ENCODE measurements at places on chromosomes 12 and 14. TPM values are rescaled to one million over a fixed set of nuclear protein-coding genes. Genes with fewer than 3 reads are reported as not detected.

Gene CLEC14A
- total RNA-seq, result not detected

Gene GPR68
- not detected for total RNA-seq

Gene FOS
- total RNA-seq, result 4.5 TPM

Gene CCDC198
- 6.7 TPM for total RNA-seq

Gene SYT1
- total RNA-seq, result 0.74 TPM

Gene PARP11
- total RNA-seq, result 13.1 TPM

Gene ST8SIA1
- not detected for total RNA-seq

Gene FZD10
- not detected for total RNA-seq

Gene KLRG1
- total RNA-seq, result 4.2 TPM

Gene KERA
- not detected for total RNA-seq

Gene RNASE1
- not detected for total RNA-seq

Gene NFE2
- not detected for total RNA-seq

Gene SPIC
- not detected for total RNA-seq

DNA sequence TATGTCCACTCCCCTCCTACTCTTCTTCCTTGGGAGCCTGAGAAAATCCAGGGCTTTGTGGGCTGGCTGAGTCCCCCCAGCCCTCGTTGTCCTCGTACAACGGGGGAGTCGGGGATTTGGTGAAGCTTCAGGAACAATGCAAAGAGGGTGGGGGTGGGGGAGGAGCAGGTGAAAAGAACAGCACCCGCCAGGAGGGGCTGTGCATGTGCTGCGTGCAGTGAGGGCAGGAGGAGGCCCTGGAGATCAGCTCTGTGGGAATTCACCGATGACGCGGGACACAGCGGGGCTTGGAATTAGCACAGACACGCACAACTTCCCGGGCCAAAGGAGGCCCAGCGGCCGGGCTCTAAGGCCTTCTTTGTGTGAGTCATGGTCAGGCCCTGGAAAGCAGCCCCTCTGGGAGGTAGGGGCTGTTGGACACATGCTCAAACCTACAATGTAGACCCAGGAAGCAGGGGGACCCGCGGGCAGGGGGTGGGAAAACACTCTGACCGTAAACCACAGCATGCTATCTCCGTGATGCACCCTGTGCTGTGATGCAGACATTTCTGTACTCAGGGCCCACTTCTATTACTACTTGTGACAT lies 32.8 kb downstream of the RBM19 start:
- DNase-seq, result no peak

GRCh38 chr12:10941916-10942607 lies 3.0 kb upstream of the TAS2R14 start:
- peak; percentile 71 for DNase-seq

- DNase-seq, result no peak
Measured at GRCh38 chr12:84046859-84047258, 865.7 kb downstream of the SLC6A15 start.

DNA sequence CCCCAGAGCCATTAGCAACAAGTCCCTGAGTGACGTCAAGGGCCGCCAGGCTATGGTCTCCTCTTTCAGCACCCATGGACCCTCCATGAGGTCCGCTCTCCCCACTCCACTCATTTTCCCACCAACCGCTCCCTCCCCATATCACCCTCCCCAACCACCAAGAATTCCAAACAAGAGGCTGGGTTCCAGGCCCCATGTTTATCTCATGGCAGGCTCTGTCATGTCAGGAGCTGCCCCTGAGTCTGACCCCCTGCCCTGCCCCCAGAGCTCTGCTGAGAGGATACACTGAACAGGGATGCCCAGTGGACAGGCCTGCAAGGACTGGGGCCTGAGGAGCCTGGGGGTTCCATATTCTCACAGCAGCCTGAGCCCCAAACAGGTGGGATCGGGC lies 21.6 kb upstream of the SMUG1 start:
- no peak for DNase-seq

DNA sequence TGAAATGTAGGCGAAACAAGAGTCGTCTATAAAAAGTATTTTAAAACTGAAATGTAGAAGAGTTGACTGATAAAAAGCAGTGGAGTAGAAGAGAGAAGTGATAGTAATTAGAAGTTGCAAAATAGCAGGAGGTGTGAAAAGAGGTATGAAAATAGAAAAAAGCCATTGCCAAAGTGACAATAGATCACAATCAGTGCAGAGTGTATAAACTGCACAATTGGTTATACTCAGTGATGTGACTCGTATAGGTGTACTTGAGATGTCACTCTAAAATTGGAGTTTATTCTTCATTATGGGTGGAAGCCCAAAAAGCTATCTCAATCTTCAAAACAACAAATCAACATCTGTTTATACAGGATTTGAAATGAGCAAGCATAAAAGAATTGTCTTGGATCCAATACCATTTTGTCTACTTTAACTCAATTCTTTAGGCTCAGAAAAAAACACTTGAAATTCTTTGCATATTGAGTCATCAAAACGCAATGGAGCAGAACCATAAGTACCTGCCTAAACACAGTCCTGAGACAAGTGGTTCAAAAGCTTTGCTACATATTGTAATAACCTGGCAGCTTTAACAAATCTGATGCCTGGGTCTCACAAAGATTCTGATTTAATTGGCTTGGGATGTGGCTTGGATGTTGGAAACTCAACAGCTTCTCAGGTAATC lies 8.8 kb downstream of the IKBIP start:
- peak; percentile 61 for DNase-seq

- no peak for DNase-seq
Measured at GRCh38 chr14:32588448-32589320, 259.6 kb downstream of the AKAP6 start.

DNA sequence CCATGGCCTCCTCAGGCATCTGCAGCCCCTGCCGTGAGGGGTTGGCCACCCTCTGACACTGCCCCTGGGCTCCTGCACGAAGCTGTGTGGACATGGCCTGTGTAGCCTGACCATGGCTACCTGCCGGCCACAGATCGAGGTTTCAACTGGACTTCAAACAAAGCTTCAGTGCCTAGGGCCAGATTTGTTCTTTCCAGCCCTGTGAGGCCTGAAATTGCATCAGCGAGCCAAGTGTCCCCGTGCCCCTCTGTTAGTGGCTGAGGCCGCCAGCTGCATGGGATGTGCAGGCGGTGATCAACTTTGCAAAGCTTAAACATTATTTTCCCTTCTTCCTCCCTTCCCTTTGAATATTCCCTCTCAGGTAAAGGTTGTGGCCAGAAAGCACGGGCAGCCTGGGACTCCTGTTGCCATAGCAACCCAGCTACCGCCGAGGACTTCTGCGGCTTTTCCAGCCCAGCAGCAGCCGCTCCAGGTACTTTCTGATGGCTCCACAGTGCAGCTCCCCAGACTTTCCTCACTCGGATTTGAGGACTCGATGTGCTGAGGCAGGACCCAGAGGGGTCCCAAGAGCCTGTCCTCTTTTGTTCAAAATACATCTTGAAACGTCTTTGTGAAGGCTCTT lies 35.8 kb downstream of the DDX51 start:
- DNase-seq, result no peak

DNA sequence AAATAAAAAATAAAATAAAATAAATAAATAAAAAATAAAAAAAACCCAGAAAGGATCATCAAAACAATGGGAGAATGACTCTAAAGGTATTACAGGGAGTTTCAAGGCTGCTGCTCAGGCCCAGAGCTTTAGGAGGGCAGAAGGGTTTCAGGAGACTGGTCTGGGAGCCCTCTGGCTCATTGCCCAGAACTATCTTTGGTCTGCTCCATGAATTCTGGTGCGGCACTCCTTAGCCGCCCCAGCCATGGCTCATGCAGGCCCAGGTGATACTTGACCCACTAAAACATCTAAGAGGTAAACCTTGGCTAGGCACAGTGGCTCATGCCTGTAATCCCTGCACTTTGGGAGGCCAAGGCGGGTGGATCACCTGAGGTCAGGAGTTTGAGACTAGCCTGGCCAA lies 14.7 kb upstream of the TMED10 start:
- no peak for DNase-seq

GRCh38 chr12:112833267-112833666 lies 41.7 kb downstream of the RPH3A start:
- no peak for DNase-seq

DNA sequence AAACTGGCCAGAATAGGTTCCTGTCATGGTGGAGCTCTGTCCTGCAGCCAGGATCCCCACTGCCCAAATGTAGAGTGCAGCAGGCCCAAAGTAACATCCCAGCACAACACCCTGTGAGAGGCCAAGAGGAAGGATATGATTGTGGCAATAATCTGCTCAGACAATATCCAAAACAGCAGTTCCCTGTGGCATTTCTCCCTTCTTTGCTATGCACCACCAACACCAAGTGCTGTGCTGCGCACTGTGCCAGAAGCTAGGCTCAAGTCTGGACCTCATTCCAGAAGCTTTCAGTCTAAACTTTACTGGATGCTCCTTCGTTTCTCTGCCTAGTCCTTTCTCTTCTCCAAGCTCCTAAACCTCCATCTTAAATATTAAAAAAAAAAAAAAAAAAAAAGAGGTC lies 33.4 kb downstream of the SLC11A2 start:
- DNase-seq, result no peak

GRCh38 chr12:52335598-52336262 lies 14.5 kb upstream of the KRT83 start:
- peak; percentile 34 for DNase-seq

GRCh38 chr12:12551115-12551514 lies 11.5 kb downstream of the DUSP16 start:
- peak; percentile 43 for DNase-seq

DNA sequence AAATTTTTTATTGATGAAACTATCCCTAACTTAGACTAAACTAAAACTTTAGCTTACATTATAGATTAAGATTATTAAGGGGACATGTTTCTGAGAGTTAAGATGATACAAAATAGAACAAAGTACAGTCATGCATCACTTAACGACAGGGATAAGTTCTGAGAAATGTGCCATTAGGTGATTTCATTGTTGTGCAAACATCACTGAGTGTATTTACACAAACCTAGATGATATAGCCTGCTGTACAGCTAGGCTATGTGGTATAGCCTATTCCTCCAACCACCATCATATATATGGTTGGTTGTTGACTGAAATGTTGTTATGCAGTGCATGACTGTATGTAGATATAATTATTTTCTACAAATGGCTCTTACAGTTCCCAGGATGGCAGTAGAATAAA lies 46.5 kb downstream of the ATP6V1D start:
- DNase-seq, result no peak

DNA sequence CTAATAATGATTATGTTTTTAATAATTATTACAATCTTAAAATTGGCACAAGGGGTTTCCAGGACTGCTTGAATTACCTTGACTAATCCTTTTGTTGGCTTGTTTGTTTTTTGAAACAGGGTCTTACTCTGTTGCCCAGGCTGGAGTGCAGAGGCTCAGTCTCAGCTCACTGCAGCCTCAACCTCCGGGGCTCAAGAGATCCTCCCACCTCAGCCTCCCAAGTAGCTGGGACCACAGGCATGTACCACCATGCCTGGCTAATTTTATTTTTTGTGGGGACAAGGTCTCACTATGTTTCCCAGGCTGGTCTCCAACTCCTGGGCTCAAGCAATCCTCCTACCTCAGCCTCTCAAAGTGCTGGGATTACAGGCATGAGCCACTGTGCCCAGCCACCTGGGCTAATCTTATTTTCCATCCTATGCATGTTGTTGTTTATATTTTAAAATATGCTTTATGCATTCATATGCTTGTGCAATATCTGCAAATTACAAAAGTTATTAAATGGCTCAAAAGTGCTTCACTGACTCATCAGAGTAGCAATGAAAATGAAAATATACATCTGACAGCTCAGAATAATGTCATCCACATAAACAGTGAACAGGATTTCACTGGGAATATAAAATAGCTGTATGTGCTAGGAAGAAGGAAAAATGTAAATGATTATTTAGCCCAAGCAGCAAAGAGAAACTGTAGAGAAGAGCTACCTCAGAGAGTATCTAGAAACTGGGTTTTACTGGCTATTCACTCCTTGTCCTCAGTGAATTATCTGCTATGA lies 24.8 kb upstream of the PLEKHG6 start:
- no peak for DNase-seq

- DNase-seq, result peak; percentile 70
Measured at GRCh38 chr14:63852817-63853731, at the start of gene SYNE2. Gene SYNE2, plus strand, starts transcription at chr14:63853004. Its CDS starts 56,145 bp downstream, at chr14:63909149.

- no peak for DNase-seq
Measured at GRCh38 chr12:100326208-100326607, 30.7 kb upstream of the SLC17A8 start.

GRCh38 chr14:102252834-102253801 lies 51.8 kb downstream of the MOK start:
- no peak for DNase-seq

DNA sequence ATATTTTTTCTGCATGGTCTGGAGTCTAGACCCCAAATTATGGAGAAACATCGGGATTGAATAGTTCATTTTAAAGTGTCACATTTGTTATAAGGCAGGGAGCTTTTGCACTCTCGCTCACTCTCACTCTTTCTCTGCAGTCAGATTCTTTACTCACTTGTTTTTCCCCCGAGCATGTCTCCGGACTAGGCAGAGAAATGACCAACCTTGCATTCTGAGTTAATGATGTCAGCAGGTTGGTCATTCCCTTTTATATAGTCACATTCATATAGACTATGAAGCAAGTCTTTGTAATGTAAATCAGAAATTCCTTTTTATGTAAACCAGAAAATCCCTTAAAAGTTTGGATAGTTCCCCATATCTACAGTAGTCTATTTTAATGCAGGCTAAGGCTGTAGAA lies 4.1 kb downstream of the C12orf75 start:
- DNase-seq, result no peak

- no peak for DNase-seq
Measured at GRCh38 chr12:66851134-66851533, 172.3 kb upstream of the GRIP1 start.

DNA sequence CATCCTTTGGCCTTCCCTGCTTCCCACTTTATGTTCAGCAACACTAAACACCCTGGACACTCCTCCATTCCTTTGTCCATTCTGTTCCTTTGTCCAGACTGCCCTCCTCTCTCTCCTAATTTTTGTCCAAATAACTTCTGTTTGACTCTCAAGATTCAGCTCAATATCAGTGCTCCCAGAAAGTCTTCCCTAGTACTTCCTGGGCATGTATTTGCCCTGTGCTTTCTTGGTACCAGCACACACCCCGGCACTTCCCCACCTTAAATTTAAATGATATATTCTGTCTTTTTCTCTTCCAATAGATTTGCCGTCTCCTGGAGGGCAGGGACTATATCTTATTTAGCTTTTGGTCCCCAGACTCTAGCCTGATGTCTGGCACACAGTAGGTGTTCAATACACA lies 6.5 kb upstream of the APOLD1 start:
- DNase-seq, result no peak

DNA sequence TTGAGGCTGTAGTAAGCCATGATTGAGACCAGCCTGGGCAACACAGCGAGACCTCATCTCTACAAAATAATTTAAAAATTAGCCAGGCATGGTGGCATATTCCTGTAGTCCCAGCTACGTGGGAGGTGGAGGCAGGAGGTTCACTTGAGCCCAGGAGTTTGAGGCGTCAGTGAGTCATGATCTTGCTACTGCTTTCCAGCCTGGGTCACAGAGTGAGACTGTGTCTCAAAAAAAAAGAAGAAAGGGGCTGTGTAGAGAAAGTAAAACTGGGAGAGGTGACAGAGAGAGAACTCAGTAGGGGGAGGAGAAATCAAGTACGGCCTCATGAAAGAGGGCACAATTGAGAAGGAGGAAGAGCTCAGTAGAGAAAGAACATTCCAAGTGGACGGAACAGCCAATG lies 12.4 kb downstream of the TECPR2 start:
- DNase-seq, result no peak

GRCh38 chr14:58914279-58914855 lies 274.1 kb upstream of the DAAM1 start:
- DNase-seq, result no peak

Data from Caki2 (cell line).